Activated CD8-positive, alpha-beta memory T cell treated with anti-CD3 and anti-CD28 coated beads, Interleukin-2, amount 50 U/mL, for 4 hours (primary cell): ENCODE measurements at places on chromosomes 7 and 10.

DNA sequence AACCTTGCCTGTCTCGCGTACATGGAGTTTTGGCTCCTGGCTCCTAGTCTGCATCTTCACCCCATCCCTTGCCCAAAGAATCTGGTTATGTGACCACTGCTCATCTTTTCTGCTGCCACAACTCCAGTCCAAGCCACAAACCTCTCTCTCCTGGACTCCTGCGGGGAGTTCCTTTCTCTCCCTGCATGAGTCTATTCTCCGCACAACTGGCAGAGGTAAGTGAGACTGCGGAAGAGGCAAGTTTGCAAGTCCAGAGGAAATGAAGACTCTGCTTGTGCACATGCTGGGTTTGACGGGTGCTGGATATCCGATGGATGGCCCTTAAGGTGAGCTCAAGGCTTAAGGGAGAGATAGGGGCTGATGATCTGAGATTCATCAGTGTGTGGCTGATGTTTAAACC, 61.0 kb downstream of the TRUB1 start:
- DNase-seq, result no peak

DNA sequence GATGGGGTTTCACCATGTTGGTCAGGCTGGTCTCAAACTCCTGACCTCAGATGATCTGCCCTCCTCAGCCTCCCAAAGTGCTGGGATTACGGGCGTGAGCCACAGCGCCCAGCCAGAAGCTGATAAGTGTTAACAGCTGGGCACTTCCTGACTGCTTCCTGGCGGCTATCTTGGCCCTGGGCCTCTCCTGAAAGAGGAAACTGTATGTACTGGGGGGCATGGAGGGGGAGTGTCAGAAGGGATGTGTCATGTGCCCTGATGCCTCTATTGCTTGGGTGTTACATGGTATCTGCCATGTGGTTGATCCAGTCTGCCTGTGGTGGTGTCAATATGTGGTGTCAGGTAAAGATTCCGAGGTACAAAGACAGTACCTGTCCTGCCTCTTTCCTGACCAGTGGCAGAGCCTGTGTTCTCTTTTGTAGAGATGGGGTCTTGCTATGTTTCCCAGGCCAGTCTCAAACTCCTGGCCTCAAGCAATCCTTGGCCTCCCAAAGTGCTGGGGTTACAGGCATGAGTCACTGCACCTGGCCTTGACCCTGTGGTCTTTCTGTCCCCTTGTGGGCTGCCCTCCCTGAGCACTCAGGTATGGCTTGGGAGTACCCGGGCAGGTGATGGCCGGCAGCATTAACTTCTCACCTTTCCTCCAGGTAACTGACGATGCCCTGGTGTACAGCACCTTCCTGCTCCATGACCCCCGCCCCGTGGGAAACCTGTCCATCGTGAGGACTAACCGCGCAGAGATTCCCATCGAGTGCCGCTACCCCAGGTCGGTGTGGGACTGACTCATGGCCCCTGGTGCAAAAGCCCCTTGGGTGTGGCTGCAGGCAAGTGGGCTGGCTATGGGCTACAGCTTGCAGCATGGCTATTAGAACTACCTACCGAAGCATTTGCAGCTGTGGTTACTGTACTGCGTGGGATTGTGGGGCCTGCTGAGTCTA, 4.4 kb downstream of the ZP3 start:
- DNase-seq, result no peak

GRCh38 chr10:82251222-82251906, 376.4 kb downstream of the NRG3 start:
- DNase-seq, result no peak

- no peak for DNase-seq
Observed at GRCh38 chr10:106440767-106441166, 723.7 kb downstream of the SORCS1 start.

DNA sequence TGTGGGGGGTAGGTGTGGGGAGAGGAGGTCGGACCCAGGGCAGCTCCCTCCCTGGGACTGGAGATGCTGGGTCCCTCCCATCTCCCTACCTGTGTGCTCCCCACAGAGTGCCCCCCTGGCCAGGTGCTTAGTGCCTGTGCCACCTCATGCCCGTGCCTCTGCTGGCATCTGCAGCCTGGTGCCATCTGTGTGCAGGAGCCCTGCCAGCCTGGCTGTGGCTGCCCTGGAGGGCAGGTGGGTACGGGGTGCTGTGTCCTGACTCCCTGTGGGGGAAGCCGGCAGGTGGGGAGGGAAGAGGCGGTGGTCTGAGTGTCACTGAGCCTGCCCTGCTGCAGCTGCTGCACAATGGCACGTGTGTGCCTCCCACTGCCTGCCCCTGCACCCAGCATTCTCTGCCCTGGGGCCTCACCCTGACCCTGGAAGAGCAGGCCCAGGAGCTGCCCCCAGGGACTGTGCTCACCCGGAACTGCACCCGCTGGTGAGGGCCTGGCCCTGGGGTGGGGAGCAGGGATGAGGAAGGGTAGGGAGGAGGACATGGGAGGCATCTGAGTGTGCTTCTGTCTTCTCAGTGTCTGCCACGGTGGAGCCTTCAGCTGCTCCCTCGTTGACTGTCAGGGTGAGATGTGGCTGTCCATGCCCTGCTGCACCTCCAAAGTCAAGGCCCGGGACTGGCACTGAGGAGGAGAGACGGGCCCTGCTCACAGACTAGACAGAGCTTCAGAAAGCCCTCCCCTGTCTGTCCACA, 11.7 kb upstream of the ZNF862 start:
- no peak for DNase-seq

GRCh38 chr7:129376778-129377700, 57.2 kb upstream of the STRIP2 start:
- no peak for DNase-seq

GRCh38 chr10:98919899-98920298, 315.8 kb downstream of the HPSE2 start:
- DNase-seq, result no peak

DNA sequence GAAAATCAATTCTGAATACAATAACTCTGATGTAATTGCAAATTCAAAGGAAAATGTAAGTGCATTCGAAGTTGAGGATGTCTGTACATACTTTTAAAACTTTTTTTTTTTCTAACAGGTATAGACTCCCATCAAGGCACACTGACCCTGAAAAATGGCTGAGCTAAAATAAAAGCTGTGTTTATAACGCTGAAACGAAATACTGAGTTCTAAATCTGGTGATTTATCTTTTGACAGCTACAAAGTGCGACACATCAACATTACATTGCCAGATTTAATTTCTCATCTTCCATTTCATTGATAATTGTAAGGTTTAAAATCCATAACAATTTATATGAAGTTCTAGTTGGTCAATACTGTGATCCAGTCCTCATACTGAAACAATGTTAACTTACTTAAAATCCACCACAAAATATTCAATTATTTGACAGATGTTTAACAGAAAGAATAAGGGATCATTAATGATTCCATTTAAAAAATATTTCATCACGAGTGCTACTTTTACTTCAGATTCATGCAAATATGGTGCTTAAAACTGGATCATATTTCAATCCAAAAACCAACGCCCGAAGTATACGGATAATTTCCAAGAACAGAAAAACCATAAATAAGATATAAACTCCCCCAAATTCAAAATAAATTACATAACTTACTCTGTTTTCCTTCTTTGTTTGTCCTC, 1.4 kb downstream of the RAB11FIP2 start:
- no peak for DNase-seq
